Activated CD4-positive, alpha-beta T cell treated with anti-CD3 and anti-CD28 coated beads for 4 hours (primary cell): ENCODE measurements at places on chromosomes 5 and 9.

- DNase-seq: no peak
Measured at GRCh38 chr5:111743988-111744387, 13.0 kb downstream of the NREP start.

- DNase-seq: no peak
Measured at GRCh38 chr9:135811801-135812200, 95.5 kb downstream of the CAMSAP1 start.

GRCh38 chr9:13721481-13722235 lies 442.2 kb upstream of the MPDZ start:
- DNase-seq: no peak

DNA sequence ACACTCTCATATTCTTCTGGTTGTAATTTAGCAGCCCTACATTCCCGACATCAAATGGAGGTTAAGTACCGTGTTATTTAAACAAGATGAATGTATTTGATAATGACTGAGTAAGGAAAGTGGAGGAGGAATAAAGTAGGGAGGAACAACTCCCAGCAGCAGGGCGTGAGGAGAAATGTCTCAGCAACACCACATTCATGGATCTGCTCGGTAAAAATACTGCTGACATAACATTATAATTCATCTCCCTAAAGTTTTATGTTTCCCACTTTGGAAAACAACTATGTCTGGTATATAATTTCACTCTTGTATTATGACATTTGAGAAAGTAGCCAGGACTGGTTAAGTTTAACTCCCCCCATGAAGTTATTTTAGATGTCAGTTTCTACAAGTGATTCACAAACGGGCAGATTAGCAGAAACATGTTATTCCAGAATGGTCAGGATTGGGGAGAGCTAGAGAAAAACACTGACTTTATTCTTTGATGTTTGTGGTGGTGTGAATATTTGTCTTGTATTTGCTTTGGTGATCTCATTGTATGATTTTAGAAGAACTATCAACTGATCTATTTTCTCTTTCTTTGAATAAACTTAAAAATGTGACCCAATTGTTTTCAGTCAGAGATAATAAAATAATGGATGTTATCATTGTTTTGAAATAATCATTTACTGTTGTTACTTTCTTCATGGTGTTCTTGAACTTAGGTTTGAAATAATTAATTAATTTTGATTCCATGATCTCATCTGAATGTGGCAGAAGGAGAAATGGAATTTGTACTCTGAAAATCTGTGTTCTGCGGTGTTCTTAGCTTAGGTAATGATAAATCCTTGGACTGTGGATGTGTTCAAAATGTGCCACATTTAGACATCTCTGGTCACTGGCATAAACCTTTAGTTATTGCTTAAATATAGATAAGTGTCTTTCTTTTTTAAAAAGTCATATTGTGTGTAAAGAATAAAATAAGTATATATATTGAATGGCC lies 303.6 kb upstream of the ZNF608 start:
- DNase-seq: no peak

GRCh38 chr5:176560364-176560763 lies 11.2 kb downstream of the CDHR2 start:
- no peak for DNase-seq

DNA sequence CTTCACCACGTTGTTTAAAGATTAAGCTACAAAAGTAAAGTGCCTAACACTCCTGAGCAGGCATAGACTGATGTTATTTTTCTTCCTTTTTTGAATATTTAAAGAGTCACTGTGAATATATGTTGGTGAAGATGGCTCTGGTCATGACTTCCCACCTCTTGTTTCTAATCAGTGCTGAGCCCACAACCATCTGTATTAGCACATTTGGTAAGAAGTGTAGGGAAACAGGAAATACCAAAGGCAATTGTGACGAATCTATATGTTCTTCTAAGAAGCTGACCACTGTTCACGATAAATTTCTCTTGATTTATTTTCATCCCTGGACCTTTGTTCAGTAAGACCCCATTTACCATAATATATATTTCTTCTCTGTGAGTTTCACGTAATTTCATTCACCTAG lies 108.3 kb upstream of the PCA3 start:
- DNase-seq: no peak

- no peak for DNase-seq
Measured at GRCh38 chr9:129441852-129442251, 179.0 kb downstream of the C9orf50 start.

GRCh38 chr5:175896301-175897040 lies 25.1 kb downstream of the CPLX2 start:
- no peak for DNase-seq

- DNase-seq: no peak
Measured at GRCh38 chr5:73967347-73967746, 341.4 kb downstream of the ARHGEF28 start.

DNA sequence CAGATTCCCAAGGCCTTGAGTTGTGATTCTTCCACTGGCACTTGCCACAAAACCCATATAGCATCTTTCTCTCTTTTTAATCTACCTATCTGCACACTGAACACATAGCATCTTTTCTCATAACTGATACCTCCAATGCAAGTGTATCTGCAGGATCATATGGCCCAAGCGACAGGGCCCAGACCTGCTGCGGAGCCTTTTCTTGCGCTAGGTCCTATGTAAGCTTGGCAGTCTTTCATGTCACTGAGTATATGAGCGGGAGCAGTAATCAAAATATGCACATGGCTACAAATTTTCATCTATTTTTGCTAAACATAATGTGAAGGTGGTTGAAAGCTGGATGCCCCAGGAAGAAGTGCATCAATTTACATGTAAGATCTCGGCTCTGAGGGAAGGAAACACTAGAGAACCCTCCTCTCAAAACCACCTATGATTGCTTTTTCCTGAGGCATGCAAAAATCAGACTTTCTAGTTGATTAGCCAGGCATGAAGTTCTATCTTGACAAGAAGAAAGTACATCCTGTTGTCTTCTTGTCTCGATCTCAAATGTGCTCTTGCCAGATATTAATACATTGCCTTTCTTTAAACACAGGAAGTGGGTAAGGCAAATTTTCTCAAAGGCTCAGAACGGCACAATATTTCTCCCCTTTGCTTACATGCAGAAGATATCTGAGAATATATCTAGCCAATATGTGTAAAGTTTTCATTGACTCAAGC lies 26.9 kb upstream of the CEMIP2 start:
- no peak for DNase-seq

DNA sequence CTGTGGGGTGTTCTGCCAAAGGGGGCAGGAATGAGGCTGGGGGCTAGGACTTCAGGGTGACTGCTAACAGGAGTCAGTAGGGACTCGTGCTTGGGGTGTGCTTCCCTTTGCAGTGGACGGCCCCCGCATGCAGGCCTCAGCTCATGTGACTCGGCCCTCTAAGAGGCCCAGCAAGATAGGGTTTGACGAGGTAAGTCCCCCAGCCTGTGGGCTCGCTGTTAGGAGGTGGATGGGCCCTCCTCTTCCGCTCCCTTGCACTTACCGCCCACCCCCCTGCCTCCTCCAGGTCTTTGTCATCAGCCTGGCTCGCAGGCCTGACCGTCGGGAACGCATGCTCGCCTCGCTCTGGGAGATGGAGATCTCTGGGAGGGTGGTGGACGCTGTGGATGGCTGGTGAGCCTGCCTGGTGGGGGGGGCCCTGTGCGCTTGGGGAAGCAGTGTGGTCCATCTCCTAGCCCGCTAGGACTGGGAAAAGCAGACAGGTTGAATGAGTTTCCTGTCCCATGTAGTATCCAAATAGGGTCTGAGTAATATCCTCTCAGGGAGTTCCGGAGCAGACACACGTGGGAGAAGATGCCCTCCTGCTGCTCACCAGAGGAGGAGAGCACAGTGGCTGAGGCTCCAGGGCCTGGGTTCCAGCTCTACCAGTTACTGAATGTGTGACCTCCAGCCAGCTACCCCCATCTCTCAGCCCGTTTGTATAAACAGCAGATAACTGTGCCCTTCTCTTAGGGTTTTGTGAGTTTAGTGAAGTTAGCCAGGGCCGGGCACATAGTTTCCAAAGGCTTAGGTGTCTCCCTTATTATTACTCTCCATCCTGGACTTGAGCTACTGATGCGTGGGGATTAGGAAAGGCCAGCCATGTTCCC lies 8.2 kb downstream of the CERCAM start:
- DNase-seq: no peak

GRCh38 chr5:72938206-72938605 lies 17.6 kb upstream of the FCHO2 start:
- DNase-seq: no peak

DNA sequence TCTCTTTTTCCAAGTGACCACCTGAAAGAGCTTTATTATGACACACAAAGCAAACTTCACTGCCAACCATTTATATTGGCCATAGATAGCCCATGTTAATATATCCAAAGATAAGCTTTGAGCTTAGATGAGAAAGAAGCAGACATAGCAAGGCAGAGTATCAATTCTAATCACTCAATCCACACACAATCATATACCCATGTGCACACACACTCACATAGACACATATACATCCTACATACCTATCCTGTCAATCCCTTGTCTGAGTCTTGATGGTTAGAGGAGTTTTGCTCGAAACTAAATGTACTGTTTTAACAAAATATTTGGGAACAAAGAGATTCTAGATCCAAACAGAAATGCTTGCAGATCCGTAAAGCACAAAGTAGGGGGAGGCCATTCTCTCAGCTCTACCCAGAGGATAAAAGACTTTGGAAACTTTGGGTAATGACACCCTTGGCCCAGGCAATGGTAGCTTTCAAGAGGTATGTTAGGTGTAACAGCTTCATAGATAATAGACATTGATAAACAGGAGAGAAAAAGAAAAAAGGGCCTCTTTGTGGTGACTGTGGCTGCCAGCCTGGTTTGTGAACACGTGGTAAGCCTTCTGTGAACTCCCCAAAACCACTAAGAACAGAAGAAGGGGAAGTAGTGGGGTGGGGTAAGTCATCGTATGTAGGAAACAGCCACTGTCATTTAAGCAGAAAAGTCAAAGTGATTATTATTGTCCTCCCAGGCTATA lies 121.6 kb downstream of the TLR4 start:
- DNase-seq: peak; percentile 29

GRCh38 chr5:179187229-179187678 lies 127.1 kb downstream of the ZNF354C start:
- DNase-seq: no peak

DNA sequence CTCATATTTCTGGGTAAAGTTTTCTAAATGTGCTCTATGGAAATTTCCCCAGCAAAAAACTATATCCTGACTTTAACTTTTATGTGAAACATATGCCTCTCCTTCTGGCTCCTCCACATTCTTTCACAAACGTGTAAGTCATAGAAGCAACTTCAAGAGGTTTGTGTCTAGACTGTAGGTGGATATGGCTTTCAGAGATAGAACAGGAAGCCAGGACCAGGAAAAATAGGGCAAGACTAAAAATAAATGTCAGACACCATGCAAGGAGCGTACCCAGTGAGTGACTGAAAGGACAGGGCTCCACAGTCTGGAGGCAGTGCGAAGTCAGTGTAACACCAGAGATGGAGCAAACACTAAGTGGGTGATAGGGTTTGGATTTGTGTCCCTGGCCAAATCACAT lies 240.7 kb downstream of the COX7C start:
- DNase-seq: no peak

GRCh38 chr5:1884678-1885403 lies 2.1 kb upstream of the IRX4 start:
- no peak for DNase-seq

GRCh38 chr5:62214701-62215100 lies 91.3 kb upstream of the KIF2A start:
- DNase-seq: no peak

DNA sequence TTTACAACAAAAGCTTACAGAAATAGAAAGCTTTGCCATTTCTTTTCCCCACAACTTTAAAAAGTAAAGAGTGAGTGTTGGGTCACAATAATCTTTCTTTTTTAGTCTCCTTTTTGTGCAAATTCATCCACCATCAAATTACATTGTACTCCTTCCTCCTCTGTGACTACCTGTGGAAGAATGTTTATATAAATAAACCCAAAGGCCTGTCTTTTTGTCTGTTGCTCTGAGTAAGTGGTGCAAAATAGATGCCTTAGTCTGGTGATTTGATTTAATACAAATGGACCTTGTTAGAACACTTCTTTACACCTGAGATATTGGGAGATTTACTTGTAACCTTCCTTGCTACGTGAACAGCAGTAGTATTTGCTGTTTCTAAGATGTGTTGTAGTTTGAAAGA lies 53.5 kb upstream of the TAF11L2 start:
- DNase-seq: no peak

DNA sequence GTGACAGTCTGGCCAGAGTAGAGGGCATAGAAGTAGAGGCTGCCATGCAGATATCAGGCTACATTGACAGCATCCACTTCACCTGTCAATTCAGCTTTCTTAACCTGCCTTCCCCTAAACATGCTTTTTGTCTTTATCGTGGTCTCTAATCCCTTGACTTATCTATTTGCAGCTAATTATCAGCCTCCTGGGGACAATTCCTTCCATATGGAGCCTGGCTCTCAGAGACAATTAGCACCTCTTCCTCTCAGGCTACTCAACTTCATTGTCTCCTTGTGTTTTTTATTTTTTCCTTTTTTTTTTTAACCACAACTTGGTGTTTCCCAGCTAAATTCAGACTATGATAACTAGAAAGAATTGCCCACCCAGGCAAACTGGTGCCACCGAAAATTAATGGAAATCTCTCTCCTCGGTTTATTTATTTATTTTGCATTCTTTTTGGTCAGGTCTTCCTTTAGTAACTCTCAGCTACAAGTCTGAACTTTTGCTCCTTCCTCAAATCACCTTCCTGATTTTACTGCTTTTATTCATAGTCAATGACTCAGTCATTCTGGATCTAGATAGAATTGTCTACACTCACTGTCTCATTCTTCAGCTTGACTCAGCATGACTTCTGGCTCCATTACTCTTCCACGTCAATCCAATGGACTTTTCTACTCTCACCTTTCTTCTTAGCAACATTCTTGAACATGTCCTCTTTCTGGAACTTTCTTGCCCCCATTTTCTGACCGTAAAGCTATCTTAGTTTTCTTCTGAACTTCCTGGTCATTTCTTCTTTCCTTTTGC lies 63.0 kb upstream of the BASP1 start:
- DNase-seq: no peak

DNA sequence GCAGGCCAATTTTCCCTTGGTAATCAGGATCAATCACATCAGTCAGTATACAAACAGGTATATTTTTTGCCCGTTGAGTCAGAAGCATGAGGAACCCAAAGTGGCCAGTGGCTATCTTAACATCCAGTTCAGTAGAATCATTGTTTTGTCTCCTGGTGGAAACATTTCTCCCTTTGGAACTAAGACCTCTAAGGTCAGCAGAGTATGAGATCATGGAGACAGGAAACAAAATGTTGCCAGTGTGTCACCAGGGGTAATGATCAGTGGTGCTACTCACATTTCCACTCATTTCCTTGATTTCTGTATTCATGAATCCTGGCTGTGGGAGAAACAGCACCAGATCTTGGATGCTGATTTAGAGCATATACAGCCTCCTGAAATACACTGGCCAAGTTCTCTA lies 553.0 kb downstream of the CSNK1G3 start:
- no peak for DNase-seq

- no peak for DNase-seq
Measured at GRCh38 chr5:32020271-32020670, 153.8 kb downstream of the GOLPH3 start.

- DNase-seq: no peak
Measured at GRCh38 chr5:116531635-116532034, 43.0 kb downstream of the SEMA6A start.
